ENCODE measurements at places on chromosomes 16 and 17. TPM values are rescaled to one million over a fixed set of nuclear protein-coding genes. Genes with fewer than 3 reads are reported as not detected.

DNA sequence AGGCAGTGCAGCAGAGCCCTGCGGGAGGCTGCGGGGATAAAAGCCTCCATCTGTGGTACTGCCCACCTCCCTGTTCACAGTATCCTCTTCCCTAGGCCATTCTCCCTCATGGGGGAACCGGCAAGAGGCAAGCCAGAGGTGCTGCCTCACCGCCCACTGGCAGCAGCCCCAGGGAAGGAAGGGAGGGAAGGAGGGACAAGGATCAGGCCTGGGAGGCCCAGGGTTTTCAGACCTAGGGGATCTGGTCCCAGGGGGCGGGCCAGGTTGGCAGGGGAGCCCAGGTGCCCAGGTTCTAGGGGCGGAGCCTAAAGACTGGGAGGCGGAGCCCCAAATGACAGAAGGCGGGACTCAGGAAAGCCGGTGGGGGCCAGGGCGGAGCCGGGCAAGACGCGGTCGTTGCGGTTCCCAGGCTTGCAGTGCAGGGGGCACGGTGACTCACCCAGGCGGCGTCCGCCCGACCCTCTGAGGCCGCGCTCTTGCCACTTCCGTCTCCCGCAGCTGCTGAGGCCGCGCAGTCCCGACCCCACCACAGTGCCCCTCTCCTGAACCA, 3.0 kb upstream of the MTMR4 start:
- no peak for DNase-seq

ENPP7 gene
- not detected for total RNA-seq

DNA sequence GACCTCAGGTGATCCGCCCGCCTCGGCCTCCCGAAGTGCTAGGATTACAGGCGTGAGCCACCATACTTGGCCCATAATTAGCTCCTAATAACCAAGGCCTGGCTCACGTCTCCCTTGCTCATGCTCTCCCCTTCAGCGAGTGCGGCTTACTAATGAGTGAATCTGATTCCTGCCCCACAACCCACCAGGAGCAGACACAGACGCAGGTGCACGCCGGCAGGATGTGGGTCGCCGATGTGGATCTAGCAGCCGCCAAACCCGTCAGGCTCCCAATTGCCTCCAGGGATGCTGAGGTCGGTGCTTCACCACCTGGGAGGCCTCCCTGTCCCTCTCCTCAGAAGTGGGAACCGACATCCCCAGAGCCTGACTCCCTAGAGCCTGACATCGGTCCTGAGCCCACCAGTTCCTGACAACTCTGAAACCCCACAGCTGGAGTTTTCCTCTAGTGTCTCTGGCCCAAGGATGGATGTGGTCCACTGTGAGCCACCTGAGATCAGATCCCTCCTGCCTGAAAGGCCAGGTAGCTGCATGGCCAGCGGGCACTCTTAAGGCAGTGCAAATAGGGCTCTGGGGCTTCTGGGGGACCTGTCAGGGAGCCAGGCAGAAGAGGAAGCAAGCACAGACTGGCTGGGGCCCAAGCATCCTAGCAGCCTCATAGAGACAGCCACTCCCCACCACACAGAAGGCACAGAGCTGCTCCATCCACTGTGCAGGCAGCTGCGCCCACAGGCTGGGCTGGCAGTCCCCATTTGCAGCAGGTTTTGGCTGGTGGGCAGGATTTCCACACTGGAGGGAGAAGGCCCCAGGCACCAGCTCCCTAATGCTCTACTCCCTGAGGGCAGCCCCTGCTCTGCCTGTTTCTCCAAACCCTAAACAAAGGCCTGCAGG, 10.8 kb downstream of the EXOC7 start:
- no peak for DNase-seq

DNA sequence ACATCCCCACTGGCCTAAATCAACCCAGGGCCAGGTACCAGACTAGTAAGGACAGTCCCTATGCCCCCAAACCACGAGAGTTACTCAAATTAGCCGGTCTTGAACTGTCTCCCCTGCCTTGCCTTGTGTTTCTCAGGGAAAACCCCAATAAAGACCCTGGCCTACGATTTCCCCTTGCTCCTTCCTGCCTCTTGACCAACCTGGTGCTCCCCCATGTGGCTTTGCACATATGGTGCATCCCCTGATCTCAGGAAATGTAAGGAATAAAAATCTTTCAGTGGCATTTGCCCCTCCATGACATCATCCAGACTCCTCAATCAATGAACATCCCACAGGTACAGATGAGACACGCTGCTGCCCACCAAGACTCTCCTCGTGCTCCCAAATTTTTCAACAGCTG, 87.9 kb downstream of the ZNF18 start:
- no peak for DNase-seq

DNA sequence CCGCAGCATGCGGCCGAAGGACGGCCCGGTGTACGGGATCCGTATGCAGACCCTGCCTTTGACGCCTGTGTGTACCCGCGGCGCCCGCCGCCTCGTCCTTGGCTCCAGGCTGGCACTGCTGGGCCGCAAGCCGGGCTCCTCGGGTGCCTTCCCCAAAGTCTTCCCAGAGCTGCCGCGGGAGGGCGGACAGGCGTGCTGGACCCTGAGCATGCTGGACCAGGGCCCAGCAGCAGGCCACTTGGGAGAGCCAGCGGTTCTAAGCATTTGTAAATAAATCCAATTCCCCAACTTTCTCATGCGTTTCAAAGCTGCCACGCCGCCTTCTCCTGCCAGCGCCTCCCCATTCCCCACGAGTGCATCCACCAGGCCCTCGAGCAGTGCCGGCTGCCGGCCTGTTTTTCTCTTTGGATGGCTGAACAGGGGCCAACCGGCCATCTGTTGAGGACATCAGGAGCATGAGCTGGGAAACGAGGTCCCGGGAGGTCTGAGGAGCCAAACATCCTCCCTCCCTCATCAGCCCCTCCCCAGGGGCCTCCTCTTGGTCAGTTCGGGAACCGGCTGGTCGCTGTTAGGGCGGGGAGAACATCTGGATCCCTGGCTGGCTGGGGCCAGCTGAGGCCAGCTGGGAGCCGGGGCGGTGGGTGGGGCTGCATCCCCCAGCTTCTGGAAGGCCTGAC, 20.5 kb upstream of the PABPN1L start:
- no peak for DNase-seq

DNA sequence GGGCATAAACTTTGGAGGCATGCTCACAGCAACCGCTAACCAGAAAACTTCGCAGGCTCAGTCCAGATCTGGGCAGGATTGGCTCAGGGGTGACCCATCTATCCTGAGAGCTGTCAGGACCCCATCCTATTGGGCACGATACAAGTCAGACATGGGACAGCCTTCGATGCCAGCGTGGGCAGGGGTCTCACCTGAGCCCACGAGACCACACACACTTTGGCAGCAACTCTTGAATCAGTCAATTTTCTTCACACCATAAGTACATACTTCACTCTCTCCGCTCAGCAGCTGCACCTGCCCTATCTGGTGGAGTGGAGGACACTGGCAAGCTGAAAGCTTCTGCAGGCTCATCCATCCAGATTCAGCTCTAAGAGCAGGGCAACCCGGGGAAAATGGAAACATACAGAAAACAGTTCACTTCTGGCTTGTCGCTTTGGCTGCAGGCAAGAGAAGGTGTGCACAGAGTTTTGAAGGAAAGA, 48.3 kb downstream of the ZFHX3 start:
- no peak for DNase-seq

BBS2 gene
- total RNA-seq: 57.6 TPM

DNA sequence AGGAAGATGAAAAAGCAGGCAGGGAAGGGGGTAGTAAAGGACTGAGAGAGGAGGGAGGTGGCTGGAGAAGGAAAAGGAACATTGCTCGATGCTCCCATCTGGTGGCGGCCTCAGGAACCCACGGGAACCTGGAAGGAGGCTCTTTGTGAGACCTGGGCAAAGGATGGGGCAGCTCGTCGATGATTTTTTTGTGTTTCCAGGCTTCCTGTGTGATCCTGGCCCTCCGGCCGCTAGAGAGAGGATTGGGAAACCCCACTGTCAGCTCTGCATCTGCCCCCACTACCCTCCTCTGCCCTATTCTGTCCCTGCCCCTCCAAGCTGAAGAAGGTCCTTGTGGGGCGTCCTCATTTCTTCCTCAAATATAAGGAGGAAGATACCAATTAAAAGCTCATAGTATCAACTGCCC, 6.6 kb downstream of the WFIKKN2 start:
- peak; percentile 78 for DNase-seq

- no peak for DNase-seq
These were observed 277.4 kb upstream of the XYLT1 start for GRCh38 chr16:17748044-17748719.

VPS9D1 gene
- 14.2 TPM for total RNA-seq

- DNase-seq: no peak
These were observed 2.1 kb downstream of the CD300LG start for GRCh38 chr17:43849116-43849515.

DNA sequence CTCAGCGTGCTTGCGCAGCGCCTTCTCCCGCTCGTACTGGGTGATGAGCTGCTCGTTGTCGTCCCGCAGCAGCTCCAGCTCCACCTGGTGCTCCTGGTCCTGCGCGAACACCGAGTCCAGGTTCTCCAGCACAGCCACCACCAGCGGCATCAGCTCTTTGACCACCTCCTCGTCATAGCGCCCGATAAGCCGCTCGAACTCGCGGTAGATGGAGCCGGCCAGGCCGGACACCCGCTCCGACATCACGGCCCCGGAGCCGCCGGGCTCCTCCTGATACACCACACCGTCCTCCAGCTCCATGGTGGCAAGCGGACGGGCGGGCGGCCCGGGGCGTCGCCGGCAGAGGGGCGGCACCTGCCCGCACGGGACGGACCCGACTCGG, 320 bp downstream of the SPAG9 start:
- no peak for DNase-seq

- DNase-seq: no peak
These were observed 277.7 kb downstream of the MAP2K6 start for GRCh38 chr17:69692171-69692570.

DNA sequence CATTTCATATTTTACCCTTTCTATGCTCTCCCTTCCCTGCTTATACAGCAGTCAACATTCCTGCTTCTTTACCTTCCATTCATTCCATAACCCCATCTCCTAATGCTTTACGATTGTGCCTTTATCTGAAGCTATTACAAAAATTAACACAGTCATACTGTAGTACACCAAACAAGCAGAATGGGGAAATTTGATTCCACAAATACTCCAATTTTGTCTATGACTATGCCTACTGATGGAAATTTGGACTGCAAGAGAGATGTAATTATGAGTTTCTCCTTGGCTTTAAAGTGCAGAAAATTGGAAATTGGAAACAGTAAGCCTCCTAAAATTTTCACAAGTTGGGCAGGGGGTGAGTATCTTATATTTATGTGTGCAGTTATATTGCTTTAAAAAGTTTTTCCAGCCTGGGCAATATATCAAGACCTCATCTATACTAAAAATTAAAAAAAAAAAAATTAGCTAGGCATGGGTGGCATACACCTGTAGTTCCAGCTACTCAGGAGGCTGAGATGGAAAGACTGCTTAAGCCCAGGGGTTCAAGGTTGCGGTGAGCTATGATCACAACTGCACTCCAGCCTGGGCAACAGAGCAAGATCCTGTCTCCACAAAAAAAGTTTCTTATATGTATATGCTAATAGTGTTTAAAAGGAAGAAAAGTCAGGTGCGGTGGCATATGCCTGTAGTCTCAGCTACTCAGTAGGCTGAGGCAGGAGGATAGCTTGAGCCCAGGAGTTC, 3.0 kb downstream of the APPBP2 start:
- DNase-seq: no peak

GRCh38 chr16:26569793-26570192, 496.9 kb upstream of the C16orf82 start:
- no peak for DNase-seq

DNA sequence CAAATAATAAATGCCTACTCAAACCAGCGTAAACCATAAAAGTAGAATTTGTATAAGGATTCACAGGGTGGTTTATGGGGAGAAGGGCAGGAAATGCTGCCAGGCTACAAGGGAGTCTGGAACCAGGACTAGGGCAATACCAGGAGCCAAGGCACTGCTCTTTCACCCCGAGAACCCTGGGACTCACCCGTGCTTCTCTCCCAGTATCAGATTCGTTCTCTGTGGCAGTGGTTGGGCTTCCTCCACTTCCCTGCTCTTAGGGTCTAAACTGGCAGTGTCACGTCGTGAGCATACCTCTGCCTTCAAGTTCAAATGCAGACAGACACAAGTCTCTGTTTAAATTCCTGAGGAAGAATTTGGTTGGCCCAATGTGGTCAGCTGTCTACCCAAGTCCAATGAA, 49.3 kb downstream of the PRKCA start:
- DNase-seq: no peak

DNA sequence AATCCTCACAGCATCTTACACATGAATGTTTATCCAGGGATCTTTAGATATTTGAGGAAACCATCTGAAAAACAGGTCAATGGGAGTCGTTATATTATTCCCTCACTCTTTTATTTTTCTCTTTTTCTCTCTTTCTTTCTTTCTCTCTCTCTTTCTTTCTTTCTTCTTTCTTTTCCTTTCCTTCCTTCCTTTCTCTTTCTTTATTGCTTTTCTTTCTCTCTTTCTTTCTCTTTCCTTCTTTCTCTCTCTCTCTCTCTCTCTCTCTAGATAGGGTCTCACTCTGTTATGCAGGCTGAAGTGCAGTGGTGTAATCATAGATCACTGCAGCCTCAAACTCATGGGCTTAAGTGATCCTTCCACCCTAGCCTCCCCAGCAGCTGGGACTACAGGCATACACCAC, 20.3 kb upstream of the OR4D1 start:
- DNase-seq: no peak

DNA sequence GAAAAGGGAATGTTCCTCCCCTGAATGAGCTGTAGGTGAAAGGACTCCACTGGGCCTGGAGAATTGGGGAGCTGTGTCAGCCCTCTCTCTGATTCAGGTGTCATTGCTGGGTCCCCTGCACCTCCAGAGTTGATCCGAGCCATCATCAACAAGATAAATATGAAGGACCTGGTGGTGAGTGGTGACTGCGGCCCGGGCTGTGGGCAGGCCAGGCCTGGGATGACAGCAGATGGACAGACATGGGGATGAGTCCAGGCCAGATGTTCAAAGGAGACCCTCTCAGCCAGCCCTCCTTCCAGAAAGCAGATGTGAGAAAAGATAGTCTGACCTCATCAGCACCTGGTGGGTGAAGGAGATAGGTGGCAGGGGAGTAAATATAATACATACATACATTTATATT, 4.6 kb downstream of the CHAD start:
- DNase-seq: no peak

DNA sequence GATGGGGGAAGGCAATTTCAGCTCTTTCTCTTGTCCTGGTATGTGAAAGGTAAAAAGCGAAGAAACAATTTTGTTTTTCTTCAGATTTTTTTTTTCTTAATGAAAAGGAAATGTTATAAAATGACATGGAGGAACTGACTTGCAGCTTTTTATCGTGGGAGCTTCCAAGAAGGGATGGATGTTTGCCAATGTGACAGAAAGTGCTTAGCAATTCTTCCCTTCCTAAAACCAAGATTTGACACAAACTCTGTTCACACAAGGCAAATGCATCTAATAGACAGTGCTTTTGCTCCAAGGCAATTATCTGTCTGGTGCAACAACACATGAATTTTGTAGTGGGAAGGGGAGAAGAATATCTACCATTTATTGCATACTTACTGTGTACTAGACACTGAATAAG, 988.5 kb downstream of the CDH11 start:
- no peak for DNase-seq

IGF2BP1 gene
- total RNA-seq: 16.0 TPM

GRCh38 chr17:56150649-56151048, 2.6 kb upstream of the ANKFN1 start:
- DNase-seq: no peak

TRAF4 gene
- 90.6 TPM for total RNA-seq

GRCh38 chr16:83887080-83887479, 11.8 kb upstream of the MLYCD start:
- DNase-seq: no peak
